Hindlimb muscle (tissue), 1 donor: ENCODE measurements at places on chromosomes 4 and X. TPM values are rescaled to one million over a fixed set of nuclear protein-coding genes. Genes with fewer than 3 reads are reported as not detected.

DNA sequence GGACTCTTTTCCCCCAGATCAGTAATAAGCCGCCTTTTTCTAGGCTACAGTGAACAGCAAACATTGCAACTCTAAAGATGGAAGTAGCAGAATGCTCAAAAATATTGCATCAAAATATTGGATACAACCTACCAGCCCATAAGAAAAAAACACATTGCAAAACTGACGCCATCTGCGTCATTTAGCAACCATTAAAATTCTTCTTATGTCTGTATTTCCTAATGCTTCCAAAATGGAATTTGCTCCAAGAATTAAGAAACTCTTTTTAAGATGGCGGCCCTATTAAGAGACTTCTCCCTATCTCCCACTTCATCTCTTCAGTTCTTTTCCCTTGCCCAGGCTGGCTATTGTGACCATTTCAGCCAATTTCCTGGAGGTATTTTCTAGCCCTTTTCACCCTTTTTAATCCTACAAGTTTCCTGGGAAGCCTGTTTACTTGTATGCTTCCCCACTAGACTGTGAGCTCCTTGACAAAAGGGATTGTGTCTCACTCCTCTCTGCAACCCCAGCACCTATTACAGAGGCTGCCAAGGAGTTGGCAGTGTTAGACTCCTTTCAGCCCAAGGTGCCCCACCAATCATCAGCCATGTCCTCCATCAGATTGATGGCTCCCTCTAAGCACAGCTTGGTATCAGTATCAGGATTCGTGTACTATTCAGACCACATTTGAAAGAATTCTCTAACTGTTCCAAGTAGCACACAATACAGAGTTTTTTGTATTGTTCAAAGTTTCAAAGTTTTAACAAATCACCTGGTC, 4.4 kb downstream of the GPC3 start:
- DNase-seq, result no peak

DNA sequence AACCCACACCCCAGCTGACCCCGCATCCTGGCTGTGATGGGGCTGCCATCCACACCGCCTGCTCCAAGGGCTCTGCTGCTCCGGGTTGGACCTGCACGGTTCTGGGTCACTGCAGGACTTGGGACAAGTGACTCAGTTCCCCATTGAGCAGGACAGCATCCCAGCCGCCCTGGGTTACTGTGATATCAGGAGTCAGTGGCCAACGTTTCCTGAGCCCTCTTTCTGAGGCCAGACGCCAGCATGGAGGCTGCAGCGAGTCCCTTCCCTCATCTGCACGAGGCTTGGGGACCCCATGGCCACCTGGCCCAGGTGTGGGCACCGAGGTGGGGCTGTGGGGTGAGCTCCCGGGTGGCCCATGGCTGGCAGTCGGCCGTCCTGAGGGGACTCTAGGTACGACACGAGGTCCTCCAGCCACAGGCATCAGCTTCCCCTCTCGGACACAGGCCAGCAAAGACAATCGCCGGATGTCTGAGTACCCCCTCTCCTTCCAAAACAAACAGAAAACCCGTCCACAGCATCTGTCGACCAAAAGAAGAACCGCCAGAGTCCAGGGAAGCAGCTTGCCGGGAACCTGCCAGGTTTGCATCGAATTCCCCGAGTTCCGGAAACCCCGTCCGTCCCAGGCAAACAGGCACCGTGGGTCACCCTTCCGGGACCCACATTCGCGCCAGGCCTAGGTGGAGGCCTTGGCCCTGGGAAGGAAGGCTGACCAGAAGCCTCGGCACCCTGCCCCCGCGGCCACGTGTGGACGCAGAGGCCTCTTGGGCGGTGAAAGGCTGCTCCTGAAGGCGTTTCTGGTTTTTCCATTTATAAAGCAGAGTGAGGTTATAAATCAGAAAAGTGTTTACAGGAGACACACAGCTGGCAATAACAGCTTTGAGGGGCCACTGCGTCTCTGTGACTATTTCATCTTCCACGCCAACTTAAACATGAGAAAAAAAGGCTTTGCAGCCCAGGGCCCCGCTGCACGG, 136.0 kb downstream of the FAM53A start:
- peak; percentile 40 for DNase-seq

Gene MAPK10
- 2.8 TPM for polyA plus RNA-seq

GRCh38 chr4:56859841-56860240, 38.3 kb upstream of the SPINK2 start:
- no peak for DNase-seq

DNA sequence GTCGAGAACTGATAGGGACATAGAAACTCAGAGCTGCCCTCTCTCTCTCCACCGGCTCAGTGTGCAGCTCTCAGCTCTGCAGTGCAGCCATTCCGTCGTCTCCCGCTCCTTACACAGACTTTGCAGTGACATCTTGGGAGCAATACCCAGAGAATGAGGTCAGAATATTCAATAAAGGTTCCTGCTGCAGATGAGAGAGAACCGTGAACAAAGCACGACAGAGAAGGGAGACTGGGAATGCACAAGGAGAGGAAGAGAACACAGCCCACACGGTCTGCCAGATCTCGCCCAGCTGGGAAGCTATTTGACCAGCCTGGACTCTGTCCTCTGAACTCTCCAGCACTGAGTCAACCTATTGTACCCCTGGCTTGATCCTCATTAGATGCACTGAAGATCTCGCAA, 118.0 kb upstream of the PPARGC1A start:
- no peak for DNase-seq
